ENCODE measurements at places on chromosomes 11 and 22.

DNA sequence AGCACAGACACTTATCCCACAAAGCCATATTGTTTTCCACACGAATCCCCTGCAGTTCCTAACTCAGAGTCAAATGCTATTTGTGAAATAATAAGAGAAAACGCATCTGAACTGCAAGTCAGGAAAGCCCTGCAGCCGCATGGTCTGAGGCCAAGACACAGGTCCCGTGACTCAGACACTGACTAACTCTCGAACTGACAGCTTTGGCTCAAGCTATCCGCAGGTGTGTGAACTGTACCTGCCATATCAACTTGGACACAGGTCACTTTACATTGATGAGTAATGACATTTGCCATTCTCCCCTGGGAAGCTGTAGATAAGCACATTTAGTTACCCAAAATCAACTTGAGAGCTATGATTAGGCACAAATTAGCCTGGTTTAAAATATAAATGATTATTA, 34.9 kb upstream of the NFRKB start:
- no peak for DNase-seq

DNA sequence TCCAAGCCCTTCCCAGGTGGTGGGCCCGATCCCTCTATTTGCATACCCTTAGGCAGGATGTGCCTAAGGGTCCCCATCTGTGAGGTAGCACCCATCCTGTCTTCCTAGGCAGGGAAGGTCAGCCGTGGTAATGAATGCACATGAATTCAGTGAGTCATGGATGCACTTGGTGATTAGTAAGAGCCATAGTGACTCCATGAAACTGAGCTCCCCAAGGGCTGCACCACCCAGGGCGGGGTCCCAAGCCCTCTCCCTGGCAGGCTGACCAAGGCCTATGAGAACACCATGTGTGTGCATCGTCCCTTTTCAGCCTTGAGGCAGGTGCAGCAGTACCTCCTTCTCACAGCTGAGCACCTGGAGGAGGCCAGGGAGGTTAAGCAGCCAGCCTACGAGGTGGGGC, 15.6 kb upstream of the SUSD2 start:
- no peak for DNase-seq

GRCh38 chr22:24423519-24424000, 3.8 kb upstream of the ADORA2A start:
- DNase-seq: peak; percentile 63

- DNase-seq: peak; percentile 14
Measured at GRCh38 chr22:28443526-28443876, 236.1 kb downstream of the TTC28 start.

GRCh38 chr11:2132246-2132645, 6.9 kb downstream of the IGF2 start:
- no peak for DNase-seq

GRCh38 chr11:45098929-45099328, 47.5 kb upstream of the PRDM11 start:
- no peak for DNase-seq

- no peak for DNase-seq
Measured at GRCh38 chr11:62796281-62796680, 4.5 kb upstream of the TMEM223 start.

- DNase-seq: no peak
Measured at GRCh38 chr11:61152816-61153592, 8.2 kb downstream of the VPS37C start.

DNA sequence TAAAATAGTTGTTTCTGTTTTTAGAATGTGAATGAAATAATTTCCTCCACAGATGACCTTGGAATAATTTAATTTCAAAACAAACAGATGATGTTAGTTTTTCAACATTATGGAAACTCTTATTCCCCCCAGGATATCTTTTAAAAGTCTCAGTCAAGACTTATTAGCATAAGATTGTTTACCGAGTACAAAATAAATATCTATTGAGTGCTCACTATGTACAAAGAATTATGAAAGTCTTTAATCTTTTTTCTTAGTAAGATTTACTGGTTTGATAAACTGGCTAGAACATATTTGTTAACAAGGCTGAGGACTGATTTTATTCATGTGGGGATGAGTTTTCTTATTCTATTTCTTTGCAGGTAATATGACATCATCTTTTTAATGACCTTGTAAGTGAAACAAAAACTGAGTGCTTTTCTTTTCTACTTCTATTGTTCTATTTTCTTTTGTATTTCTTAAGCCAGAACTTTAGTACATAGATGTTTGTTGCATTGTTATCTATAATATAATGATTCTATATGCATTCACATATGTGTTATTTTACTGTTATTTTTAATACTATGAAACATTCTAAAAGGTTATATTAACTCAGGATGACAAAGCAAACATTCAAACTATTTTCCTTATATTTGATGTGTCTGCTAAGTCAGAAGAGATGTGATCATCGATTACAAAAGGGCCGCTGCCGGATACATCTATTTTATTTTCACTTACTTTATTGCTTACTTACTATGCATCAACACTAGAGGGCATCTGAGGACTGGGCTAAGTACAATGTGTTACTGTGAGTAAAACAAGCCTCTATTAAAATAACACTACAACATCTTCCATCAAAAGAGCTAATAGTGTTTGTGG, 111.0 kb upstream of the ARHGAP42 start:
- peak; percentile 3 for DNase-seq

- no peak for DNase-seq
Measured at GRCh38 chr11:118415739-118416068, 14.3 kb downstream of the ATP5MG start.

GRCh38 chr22:21054714-21055563, 9.2 kb downstream of the LRRC74B start:
- no peak for DNase-seq

GRCh38 chr22:25953919-25954318, 211.9 kb downstream of the MYO18B start:
- DNase-seq: no peak

- no peak for DNase-seq
Measured at GRCh38 chr11:57231539-57232253, 5.4 kb downstream of the APLNR start.

GRCh38 chr11:109511598-109511997, 89.6 kb downstream of the C11orf87 start:
- no peak for DNase-seq

DNA sequence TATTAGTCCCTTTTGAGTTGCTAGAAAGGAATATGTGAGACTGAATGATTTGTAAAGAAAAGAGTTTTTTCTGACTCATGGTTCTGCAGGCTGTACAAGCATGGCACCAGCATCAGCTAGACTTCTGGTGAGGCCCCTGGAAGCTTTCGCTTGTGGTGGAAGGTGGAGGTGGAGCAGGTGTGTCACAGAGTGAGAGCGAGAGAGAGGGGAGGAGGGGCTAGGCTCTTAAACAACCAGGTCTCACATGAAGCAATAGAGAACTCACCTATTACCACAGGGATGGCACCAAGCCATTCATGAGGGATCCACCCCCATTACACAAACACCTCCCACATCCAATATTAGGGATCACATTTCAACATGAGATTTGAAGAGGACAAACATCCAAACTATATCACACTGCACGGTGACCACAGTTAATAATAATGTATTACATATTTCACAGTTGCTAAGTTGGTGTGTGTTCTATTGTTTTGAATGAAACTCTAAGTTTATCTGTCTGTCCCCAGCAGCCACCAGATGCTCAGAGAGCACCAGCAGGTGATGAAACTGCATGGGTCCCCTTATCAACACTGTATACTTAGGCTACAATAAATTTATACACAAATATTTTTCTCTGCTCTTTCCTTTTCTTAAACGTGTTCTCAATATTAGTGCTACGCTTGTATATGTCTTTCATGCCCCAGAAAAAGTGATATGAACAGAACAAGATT, 14.1 kb downstream of the ZFP91 start:
- no peak for DNase-seq

- DNase-seq: no peak
Measured at GRCh38 chr22:26770624-26771023, 113.2 kb downstream of the MIAT start.

DNA sequence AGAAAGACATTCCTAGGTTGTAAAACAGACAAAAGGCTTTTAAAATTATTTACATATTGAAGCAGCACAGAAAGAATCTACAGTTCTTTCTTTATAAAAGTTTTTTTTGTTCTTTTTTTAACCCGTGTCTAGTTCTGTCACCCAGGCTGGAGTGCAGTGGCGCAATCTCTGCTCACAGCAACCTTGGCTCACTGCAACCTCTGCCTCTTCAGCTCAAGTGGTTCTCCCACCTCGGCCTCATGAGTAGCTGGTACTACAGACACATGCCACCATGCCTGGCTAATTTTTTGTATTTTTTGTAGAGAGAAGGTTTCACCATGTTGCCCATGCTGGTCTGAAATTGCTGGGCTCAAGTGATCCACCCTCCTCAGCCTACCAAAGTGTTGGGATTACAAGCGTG, 3.8 kb upstream of the INCENP start:
- no peak for DNase-seq

DNA sequence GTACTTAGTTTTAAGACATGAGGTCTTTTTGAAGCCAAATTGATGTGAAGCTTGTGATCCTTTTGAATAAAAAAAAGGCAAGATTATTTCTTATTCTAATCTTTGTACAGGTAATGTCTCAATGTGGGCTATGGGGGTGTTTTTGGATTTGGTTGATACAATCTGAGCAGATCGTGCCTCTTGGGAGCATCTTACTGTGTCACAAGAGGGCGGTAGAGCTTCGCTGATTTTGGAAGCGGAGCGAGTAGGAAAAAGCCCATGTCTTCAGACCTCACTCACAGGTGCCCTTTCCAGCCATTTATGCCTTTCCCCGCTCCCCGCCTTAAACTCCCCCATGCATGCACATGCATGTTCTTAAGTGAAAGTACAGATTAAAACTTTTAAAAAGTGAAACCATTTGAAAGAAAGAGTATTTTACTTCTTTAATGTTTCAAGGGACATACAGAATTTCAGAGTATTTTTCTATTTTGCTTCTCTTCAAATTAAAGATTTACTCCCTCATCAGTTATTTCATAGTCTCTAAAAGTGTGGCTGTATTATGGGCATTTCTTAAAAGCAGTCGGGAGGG, 18.8 kb downstream of the DDX25 start:
- peak; percentile 65 for DNase-seq

- no peak for DNase-seq
Measured at GRCh38 chr11:12668166-12668565, 6.1 kb upstream of the TEAD1 start.

GRCh38 chr11:7490054-7490453, 4.7 kb downstream of the OLFML1 start:
- DNase-seq: no peak

DNA sequence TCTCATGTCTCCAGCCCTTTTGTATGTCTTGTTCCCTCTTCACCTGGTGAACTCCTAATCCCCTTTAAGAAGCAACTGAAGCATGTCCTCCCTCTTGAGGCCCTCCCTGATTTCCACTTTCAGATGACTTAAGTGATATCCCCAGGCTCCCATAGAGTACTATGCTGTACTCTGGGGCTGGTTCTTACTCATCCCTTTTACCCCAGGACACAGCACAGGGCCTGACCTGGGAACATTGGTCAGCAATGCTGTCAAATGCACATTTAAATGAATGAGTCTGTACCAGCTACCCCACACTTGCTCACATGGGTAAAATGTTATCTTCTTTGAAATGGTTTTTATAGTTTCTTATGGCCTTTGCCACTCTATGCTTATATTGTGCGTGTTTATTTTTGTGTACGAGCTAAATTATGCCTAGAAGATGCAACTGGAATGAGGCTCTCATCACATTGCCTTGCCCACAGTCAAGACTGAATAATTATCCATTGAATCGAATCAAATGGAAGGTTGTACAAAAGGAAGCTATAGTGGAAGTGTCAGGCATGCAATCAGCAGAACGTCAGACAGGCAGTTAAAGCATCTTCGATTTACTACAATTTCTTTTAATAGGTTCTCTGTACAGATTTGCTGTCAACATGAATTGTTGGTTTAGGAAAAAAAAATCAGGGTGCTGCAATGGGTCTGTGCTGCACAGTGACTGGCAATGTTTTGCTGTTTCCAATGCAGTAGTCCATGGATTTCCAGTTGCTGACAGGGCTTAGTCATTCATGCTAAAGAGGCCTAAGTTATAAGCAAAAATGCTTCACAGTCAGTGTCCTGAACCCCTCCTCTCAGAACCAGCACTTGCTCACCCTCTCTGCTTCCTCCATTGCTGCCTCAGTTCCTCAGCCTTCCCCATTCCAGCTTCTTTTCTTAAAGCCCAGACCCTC, 79.5 kb downstream of the PARVA start:
- DNase-seq: no peak

- DNase-seq: peak; percentile 12
Measured at GRCh38 chr11:75667831-75668450, 897 bp downstream of the MAP6 start.

DNA sequence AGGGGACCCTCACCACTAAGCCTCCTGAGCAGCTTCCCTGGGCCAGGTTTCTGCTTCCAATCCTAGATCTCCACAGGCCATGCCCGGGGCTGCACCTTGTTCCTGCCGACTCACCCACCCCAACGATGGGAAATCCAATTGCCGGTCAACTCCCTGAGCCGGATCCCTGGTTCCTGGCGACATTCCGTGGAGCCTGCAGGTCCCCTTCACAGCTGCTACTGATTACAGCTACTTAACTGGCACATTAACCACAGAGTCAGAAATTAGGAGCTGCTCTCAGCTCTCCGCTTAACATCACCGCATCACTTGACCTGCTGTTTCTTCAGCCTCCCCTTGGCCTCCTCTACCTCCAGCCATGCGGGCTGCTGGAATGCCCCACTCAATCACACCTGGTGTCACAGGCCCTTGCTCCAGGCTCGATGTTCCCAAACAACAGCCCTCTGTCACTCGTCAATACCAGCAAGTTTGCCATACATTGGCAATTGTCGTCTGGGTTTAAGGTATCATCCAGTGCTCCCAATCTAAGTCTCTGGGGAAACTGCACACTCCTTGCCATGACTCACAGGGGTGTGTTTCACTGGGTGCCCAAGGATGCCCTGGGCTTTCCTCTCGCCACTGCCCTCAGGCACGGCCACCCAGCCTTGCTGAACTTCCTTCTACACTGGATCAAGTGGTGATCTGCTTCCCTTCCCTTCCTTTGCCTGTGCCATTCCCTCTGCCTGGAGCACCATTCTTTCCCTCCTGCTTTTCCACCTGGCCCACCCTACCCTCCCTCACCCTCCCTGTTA, 181.0 kb downstream of the MN1 start:
- DNase-seq: no peak

- no peak for DNase-seq
Measured at GRCh38 chr11:80473562-80473961, 1032.7 kb upstream of the TENM4 start.

DNA sequence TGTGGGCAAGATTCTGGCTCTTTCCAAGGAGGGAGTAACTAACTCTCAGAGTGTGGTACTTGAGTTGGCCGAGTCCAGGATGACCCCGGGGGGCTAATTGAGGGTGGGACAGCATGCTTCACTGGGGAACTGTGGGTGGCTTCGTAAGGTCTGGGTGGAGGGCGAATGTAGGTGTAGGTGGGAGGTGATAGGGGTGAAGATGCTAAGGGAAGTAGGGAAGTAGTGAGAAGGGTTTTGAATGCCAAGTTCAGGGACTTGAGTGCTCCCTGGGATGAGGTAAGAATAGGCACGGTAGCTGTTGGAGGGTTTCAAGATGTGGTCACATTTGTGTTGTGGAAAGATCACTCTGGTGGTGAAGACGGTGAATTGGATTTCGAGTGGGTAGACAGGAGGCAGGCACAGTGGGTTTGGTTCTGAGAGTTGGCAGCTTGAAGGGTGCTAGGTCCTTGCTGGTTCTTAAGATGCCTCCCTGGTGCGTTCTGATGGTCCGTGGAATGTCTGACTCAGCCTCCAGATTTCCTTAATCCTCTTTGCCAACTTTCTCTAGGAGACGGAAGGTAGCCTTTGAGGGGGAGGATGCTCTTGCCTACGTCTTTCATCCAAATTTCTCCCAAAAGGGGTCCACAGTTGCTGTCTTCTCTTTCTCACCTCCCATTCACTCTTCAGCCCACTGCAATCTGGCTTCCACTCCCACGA, 2.5 kb upstream of the DNAL4 start:
- DNase-seq: no peak
